Naive thymus-derived CD8-positive, alpha-beta T cell (primary cell): ENCODE measurements at places on chromosomes 1 and 21. TPM values are rescaled to one million over a fixed set of nuclear protein-coding genes. Genes with fewer than 3 reads are reported as not detected.

PGLYRP3 gene
- total RNA-seq, result not detected

CYP4A22 gene
- not detected for total RNA-seq

IFFO2 gene
- total RNA-seq, result 29.0 TPM

DNA sequence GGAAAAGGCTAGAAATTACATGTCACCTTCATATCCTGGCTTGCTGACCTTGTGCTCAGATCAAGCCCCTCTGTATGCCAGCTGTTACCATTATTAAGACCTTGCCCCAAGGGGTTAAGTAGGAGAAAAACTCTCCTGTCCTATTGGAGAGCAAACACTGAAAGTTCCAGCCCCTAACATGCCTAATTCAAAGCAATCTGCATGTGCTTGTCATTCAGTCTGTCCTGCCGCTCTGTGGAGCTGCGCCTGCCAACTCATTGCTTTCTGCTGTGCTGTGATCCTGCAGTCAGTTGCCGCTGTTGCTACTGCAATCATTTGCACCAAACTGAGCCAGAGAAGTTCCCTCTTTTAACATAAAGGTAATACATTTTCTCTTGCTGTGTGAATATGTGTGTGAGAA, 113.4 kb downstream of the DISP1 start:
- H3K4me1 ChIP-seq, result no peaks in the 10 kb centered on the region
- H3K27me3 ChIP-seq, result no peaks in the 10 kb centered on the region
- H3K27ac ChIP-seq, result no peak overlapping the region
- H3K36me3 ChIP-seq, result peaks cover 2% of the 10 kb centered on the region
- no peak for DNase-seq
- H3K4me3 ChIP-seq, result no peak overlapping the region

GRCh38 chr1:100152271-100152670, 19.3 kb downstream of the TRMT13 start:
- peak overlapping the region; percentile 66 for H3K27ac ChIP-seq
- DNase-seq, result no peak
- H3K4me3 ChIP-seq, result no peak overlapping the region
- H3K36me3 ChIP-seq, result peaks cover 9% of the 10 kb centered on the region
- H3K4me1 ChIP-seq, result peaks cover 10% of the 10 kb centered on the region

- H3K27me3 ChIP-seq, result no peaks in the 10 kb centered on the region
- H3K27ac ChIP-seq, result peak overlapping the region; percentile 94
- DNase-seq, result peak; percentile 70
- H3K36me3 ChIP-seq, result peaks cover 6% of the 10 kb centered on the region
- peak overlapping the region; percentile 92 for H3K4me3 ChIP-seq
Measured at GRCh38 chr1:226064816-226065248, 2.3 kb downstream of the H3-3A start.

DNA sequence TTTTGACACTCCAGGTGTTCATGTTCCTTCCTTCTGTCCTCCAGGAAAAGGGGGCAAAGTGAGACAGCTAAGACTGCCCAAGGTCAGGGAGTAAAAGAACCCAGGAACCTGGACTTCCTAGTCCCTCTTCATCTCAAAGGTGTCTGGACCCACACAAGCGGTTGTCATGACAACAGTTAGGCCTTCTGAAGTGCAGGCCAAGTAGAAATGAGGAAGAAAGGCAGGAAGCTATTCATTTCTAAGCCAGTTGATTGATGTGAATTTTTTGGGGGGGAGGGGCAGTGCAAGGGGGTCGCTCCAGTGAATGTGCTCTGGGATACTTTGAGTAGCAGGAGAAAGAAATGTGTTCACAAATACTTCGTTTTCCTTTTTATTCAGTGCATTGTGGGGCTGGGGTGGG, 114.3 kb downstream of the NAV1 start:
- peaks cover 2% of the 10 kb centered on the region for H3K27me3 ChIP-seq
- H3K36me3 ChIP-seq, result no peaks in the 10 kb centered on the region
- peaks cover 7% of the 10 kb centered on the region for H3K4me1 ChIP-seq
- H3K4me3 ChIP-seq, result no peak overlapping the region

- H3K27ac ChIP-seq, result no peak overlapping the region
- no peaks in the 10 kb centered on the region for H3K4me1 ChIP-seq
- DNase-seq, result no peak
- no peaks in the 10 kb centered on the region for H3K36me3 ChIP-seq
- H3K27me3 ChIP-seq, result peaks cover 40% of the 10 kb centered on the region
Measured at GRCh38 chr1:101653482-101653946, 343.2 kb downstream of the OLFM3 start.

GRCh38 chr1:68704800-68705443, 208.0 kb upstream of the DEPDC1 start:
- H3K27ac ChIP-seq, result no peak overlapping the region
- no peak for DNase-seq
- no peaks in the 10 kb centered on the region for H3K36me3 ChIP-seq
- no peak overlapping the region for H3K4me3 ChIP-seq
- H3K4me1 ChIP-seq, result no peaks in the 10 kb centered on the region
- no peaks in the 10 kb centered on the region for H3K27me3 ChIP-seq

DNA sequence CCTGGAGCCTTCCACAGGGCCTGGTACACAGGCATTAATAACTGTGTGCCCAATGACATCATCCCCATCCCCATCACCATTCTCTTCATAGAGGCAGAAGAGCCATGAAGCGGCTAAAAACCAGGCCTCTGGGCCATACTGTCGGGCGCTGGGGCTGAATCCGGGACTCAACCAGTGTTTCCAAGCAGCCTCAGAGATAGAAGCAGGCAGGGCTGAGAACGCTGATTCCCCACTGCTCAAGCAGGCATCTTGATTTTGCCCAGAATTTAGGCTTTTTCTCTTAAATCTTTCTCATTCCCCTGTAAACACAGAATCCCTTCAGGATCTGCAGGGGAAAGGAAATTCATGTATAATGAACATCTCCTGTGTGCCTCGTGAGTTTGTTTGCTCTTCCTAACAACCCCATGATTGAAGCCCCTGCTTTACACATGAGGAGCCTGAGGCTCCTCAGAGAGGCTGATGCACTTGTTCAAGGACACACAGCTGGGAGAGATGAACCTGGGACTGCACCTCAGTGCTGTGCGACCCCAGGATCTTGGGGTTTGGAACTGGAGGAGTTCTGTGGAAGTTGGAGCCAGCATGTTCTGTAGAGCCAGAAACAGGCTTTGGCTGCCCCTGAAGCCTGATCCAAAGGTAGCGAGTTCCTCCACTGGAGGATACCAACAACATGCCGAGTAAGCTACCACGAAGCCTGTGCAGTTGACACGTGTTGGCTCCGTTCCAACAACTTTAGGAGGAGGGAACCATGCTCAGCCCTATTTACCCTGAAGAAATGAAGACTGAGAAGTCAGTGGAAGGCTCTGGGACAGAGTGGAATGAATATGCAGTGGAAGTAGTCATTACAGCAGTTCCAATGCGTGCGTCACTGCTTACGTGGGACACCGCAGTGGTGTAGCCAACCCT, 55.5 kb downstream of the EDN2 start:
- H3K36me3 ChIP-seq, result no peaks in the 10 kb centered on the region
- no peak overlapping the region for H3K4me3 ChIP-seq
- DNase-seq, result no peak
- H3K27me3 ChIP-seq, result peaks cover 18% of the 10 kb centered on the region
- H3K27ac ChIP-seq, result no peak overlapping the region

GRCh38 chr21:34688145-34688544, 19.4 kb downstream of the CLIC6 start:
- H3K27ac ChIP-seq, result no peak overlapping the region
- DNase-seq, result no peak
- H3K4me3 ChIP-seq, result no peak overlapping the region
- no peaks in the 10 kb centered on the region for H3K4me1 ChIP-seq
- H3K27me3 ChIP-seq, result no peaks in the 10 kb centered on the region

DNA sequence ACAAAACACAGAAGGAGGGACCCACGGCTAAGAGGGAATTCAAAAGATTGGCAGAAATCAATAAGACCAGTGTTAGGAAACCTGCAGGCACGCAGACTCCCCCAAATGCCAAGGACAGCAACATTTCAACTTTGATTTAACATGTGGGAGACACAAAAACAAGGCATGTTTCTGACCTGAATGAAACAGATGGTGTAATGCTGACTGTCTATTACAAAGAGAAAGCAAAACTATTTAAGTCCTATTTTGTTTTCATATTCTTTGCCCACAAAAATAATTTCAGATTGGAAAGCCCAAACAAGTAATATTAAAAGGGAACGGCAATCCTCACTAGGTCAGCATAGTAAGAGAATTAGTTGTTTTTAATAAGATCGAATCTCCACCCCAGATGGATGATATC, 107.9 kb downstream of the S1PR1 start:
- no peaks in the 10 kb centered on the region for H3K36me3 ChIP-seq
- peaks cover 35% of the 10 kb centered on the region for H3K4me1 ChIP-seq
- H3K27me3 ChIP-seq, result no peaks in the 10 kb centered on the region
- no peak overlapping the region for H3K27ac ChIP-seq
- H3K4me3 ChIP-seq, result no peak overlapping the region
- DNase-seq, result no peak

GRCh38 chr1:185936641-185937040, 202.4 kb downstream of the HMCN1 start:
- H3K36me3 ChIP-seq, result no peaks in the 10 kb centered on the region
- H3K4me3 ChIP-seq, result no peak overlapping the region
- no peak for DNase-seq

DNA sequence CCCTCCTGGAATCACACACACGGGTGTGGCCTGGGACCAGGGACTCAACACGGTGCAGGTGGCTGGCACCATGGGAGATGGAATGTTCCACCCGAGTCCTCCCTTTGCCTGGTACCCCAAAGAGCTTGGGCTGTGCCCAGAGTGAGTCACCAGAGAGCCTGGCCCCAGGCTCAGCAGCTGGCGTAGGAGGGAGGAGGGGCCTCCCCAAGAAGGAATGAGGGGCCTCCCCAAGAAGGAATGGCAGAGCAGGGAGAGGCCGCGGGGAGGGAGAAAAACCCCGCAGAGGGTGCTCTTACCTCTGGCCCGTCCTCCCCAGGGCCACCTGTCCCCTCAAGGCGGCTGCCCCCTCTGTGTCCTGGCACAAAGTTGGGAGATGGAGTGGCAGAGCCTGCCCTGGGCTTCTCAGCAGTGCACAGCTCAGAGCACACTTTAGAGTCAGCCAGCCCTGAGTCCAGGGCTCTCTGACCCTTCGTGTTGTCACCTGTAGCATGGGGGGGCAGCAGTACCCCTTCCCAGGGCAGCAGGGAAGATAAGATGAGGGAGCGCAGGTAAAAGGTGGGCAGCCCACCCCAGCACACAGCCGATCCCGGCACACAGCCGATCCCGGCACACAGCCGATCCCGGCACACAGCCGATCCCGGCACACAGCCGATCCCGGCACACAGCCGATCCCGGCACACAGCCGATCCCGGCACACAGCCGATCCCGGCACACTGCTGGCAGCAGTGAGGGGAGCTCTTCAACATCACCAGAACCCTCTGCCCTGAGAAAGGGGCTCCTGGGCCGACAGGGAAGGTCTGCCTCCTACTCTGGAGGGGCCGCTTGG, 20.2 kb upstream of the KCNAB2 start:
- H3K4me3 ChIP-seq, result peak overlapping the region; percentile 92
- H3K36me3 ChIP-seq, result peaks cover 2% of the 10 kb centered on the region
- H3K4me1 ChIP-seq, result peaks cover 49% of the 10 kb centered on the region
- DNase-seq, result no peak
- H3K27me3 ChIP-seq, result no peaks in the 10 kb centered on the region
- H3K27ac ChIP-seq, result peak overlapping the region; percentile 79

GRCh38 chr21:32015461-32016139, 142.8 kb downstream of the HUNK start:
- no peaks in the 10 kb centered on the region for H3K36me3 ChIP-seq
- H3K27ac ChIP-seq, result no peak overlapping the region
- H3K4me3 ChIP-seq, result no peak overlapping the region

- H3K27ac ChIP-seq, result no peak overlapping the region
- H3K4me1 ChIP-seq, result no peaks in the 10 kb centered on the region
- no peak overlapping the region for H3K4me3 ChIP-seq
- DNase-seq, result no peak
- H3K36me3 ChIP-seq, result no peaks in the 10 kb centered on the region
- H3K27me3 ChIP-seq, result no peaks in the 10 kb centered on the region
Measured at GRCh38 chr1:68375919-68376318, 73.8 kb downstream of the RPE65 start.

DNA sequence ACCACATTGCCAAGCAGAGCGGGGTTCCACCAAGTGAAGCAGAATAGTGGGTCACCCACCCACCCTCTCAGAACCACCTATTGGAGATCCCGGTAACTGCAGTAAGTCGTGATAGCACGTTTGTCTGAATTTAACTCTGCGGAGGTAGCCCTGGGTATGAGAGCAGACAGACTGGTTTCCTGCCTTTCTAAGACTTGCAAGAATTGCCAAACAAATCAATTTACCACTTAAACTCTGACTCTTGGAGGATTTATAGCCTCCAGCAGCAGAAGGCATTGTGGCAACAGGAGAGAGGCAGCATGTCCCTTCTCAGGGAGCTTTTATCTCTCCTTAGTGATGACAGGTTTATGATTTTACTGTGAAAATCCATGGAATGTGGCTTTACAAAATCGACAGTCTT, 287.9 kb upstream of the FMN2 start:
- no peaks in the 10 kb centered on the region for H3K27me3 ChIP-seq
- H3K36me3 ChIP-seq, result no peaks in the 10 kb centered on the region
- H3K4me3 ChIP-seq, result no peak overlapping the region
- H3K4me1 ChIP-seq, result peaks cover 15% of the 10 kb centered on the region
- no peak for DNase-seq

GRCh38 chr1:30762930-30763650, 5.5 kb upstream of the LAPTM5 start:
- no peak for DNase-seq
- peaks cover 75% of the 10 kb centered on the region for H3K4me1 ChIP-seq
- H3K4me3 ChIP-seq, result peak overlapping the region; percentile 16
- H3K36me3 ChIP-seq, result no peaks in the 10 kb centered on the region
- H3K27me3 ChIP-seq, result no peaks in the 10 kb centered on the region

GRCh38 chr1:156765666-156766065, 1.7 kb upstream of the PRCC start:
- H3K36me3 ChIP-seq, result peaks cover 12% of the 10 kb centered on the region
- no peak for DNase-seq
- no peak overlapping the region for H3K4me3 ChIP-seq
- H3K27ac ChIP-seq, result no peak overlapping the region
- H3K4me1 ChIP-seq, result peaks cover 23% of the 10 kb centered on the region

GRCh38 chr21:36039861-36040260, 20.5 kb downstream of the SETD4 start:
- peaks cover 15% of the 10 kb centered on the region for H3K36me3 ChIP-seq
- no peak overlapping the region for H3K27ac ChIP-seq
- H3K4me3 ChIP-seq, result no peak overlapping the region
- no peak for DNase-seq

- no peak overlapping the region for H3K27ac ChIP-seq
- H3K4me1 ChIP-seq, result peaks cover 2% of the 10 kb centered on the region
- no peak overlapping the region for H3K4me3 ChIP-seq
- peaks cover 7% of the 10 kb centered on the region for H3K36me3 ChIP-seq
Measured at GRCh38 chr1:179753061-179753460, 10.0 kb downstream of the FAM163A start.
